ENCODE measurements at places on chromosomes 4 and X.

DNA sequence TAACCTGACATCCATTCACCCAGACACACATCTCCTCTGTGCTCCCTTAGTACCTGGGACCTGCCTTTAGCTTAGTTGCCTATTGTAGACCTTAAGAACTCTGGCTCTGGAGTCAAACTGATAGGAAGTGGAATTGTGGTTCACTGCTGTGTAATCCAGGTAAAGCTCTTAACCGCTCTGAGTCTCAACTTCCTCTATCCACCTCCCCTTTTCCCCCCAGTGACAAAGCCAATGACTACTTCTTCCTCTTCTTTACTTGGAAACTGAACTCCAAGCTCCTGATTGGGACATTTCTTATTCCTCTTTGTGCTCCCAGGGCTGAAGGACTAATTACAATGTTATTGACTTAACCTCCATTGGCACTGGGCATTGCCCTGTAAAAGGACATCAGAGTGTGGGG is 94.1 kb downstream of the DRD5 start:
- DNase-seq, result no peak

- DNase-seq, result no peak
Measured at GRCh38 chr4:4506961-4507360, 34.9 kb downstream of the STX18 start.

- no peak for DNase-seq
Measured at GRCh38 chr4:54586320-54586955, 71.3 kb upstream of the KIT start.

DNA sequence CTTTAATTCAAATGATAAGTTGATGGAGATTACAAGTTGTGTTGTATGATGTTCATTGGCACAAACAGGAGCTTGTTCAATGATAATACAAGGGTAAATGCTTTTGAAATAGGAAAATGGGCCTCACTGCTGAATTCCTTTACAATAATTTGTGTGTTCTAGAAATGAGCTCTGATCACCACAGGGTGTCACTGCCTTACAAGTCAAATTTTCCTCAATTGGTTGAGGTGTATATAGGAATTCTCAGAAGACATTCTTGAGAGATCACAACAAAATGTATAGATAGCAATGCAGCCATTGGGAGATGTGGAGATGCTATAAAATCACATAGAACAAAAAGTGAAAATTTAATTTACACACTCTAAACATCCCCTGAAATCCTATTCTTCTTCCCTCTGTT is 49.6 kb downstream of the KLF8 start:
- DNase-seq, result no peak
